ENCODE measurements at places on chromosomes 1 and 21.
A peak's percentile ranks its signal among the peaks of the same experiment; 100 is the strongest.

GRCh38 chr1:10936998-10937901, 75.2 kb upstream of the TARDBP start:
- no peak for DNase-seq

DNA sequence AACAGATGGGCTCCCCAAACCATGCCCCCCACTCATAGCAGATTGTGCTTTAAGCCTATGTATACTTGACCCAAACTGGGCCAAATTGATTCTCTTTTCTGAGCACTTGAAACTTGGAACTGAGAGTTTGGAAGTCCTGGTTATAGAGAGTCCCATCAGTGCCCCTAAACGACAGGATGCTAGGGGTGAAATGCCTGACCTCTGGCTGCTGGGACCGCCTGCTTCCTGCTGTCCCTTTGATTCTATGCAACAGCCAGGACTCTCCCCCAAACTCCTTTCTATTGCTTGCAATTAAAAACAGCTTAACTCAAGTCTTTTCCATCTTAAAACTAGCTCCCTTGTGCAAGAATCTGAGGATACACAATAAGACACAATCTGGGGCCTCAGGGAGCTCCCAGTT, 4.7 kb downstream of the C1orf210 start:
- no peak for DNase-seq

DNA sequence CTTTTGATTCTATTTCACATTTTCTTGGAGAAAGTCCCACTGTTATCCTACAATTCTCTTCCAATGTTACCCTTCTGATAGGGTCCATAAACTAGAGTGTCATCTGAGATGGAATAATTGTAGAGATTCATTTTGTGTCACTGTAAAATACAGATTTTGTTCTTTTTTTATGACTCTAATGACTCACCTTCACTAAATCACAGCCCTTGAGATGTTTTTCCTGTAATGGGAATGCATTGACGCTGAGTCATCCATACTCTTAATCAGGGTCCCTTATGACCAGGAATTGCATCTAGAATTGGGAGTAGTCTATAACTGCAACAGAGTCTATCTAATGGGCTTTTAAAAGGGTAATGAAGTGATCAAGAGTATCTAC, 315.5 kb downstream of the TGFB2 start:
- DNase-seq: no peak

DNA sequence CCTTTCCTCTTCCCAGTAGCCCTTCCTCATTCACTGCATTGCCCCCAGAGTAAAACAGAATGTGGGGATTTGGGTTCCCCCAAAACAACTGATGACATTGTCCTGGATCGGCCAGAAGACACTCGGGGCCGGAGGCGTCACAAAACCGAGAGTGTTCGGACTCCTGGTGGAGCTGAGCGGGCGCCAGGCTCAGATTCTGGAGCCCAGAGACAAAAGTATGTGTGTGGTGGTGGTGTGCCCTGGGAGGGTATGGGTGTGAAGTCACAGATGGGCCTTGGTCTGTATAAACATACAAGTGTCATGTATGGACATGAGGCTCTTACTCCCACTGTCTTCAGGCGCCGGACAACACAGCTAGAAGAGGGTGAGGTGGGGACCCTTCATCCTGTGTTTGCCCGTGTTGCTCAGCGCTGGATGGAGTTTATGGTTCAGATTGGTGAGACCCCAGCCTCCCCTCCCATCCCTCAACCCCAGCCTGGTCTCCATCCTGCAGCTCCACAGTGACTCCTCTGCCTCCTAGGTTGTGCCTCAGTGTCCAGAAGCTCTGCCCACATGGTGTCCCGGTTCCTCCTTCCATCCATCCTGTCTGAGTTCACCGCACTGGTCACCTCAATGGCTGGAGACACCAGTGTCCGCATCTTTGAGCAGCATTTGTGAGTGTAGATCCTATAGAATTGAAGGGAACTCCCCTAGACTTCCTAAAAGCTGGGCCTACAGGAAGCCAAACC, 12.4 kb downstream of the HYI start:
- DNase-seq: no peak

- no peak for DNase-seq
These were observed 21.9 kb downstream of the KIAA1614 start for GRCh38 chr1:180934563-180934962.

GRCh38 chr1:94836891-94837290, 16.7 kb downstream of the SLC44A3 start:
- no peak for DNase-seq

GRCh38 chr1:229669333-229669732, 43.3 kb downstream of the URB2 start:
- DNase-seq: no peak

- no peak for DNase-seq
These were observed 44.0 kb downstream of the JAK1 start for GRCh38 chr1:64922336-64922735.

DNA sequence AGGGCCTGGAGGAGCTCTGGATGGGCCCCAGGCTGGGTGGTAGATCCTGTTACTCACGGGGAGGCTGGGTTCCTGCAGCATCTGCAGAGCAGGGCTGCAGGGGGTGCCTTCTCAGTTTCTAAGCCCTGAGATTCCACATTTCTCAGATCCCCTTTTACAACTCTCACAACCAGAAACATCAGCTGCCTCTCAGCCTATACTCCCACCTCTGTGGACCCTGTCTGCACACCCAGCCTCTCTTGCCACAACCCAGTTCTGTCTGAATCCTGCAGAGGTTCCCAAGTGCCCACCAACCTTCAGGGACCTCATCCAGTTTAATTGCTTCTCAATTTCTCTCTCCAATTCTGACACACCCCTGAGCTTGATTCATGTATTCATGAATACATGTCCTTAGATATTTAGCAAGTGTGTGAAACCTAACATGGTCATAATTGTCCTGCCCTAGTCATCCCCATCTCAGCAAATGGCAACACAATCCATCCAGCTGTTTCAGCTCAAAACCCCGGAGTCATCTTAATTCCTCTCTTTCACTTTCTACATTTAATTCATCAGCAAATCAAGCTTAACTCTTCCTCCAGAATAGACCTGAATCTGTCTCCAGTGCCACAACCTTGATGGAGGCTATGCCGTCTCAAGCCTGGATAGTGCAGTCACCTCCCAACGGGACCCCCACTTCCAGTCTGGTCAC, 57.0 kb upstream of the NEK2 start:
- DNase-seq: no peak

DNA sequence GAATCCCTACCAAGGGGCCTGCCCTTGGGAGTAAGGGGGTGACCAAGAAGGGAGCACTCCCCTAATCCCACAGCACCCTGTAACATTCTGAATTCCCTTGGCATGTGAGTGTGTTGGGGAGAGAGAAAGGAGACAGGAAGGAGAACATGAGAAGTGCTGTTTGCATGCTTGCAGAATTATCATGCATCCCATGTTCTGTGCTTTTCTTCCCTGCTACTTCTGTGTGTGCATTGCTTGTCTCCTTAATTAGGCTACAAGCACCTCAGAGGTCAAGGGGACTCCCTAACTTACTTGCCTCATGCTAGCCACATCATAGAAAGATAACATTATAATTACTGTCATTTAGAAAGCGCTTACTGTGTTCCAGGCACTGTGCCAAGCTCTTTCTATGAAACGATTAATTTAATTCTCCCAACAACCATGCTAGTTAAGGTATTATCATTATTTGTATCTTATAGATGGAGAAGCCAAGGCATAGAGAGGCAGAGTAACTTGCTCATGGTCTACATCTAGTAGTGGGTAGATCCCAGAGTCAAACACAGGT, 11.1 kb downstream of the NOS1AP start:
- no peak for DNase-seq

- no peak for DNase-seq
These were observed 4.1 kb downstream of the ADORA1 start for GRCh38 chr1:203131548-203132200.

DNA sequence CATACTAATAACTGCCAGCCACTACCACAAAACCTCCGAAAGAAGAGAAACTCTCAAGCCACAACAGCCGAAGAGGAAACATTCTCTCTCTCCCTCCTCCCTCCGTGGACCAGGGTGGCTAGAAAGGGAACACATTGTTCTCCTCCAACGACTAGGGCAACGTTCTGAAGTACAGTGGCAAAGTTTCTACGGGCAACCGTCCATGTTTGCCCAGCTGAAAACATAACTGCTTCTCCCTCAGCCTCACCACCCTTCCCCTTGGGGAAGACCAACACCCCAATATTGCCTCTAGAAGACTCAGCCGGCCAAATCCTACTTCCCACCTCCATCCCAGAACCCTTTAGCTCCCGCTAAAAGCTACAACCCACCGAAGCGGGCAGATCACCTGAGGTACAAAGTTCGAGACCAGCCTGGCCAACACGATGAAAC, 2.0 kb downstream of the GLUL start:
- no peak for DNase-seq

GRCh38 chr1:108961752-108962486, 1.4 kb downstream of the CLCC1 start:
- DNase-seq: no peak

- DNase-seq: no peak
These were observed 166.6 kb downstream of the ZBTB18 start for GRCh38 chr1:244217711-244218110.

- DNase-seq: no peak
These were observed at the start of gene CTSK for GRCh38 chr1:150808121-150808520. Gene CTSK, minus strand, starts transcription at chr1:150808260. Its CDS starts 1,455 bp downstream, at chr1:150806805.

- DNase-seq: no peak
These were observed 51.0 kb downstream of the BACH1 start for GRCh38 chr21:29349702-29350101.

DNA sequence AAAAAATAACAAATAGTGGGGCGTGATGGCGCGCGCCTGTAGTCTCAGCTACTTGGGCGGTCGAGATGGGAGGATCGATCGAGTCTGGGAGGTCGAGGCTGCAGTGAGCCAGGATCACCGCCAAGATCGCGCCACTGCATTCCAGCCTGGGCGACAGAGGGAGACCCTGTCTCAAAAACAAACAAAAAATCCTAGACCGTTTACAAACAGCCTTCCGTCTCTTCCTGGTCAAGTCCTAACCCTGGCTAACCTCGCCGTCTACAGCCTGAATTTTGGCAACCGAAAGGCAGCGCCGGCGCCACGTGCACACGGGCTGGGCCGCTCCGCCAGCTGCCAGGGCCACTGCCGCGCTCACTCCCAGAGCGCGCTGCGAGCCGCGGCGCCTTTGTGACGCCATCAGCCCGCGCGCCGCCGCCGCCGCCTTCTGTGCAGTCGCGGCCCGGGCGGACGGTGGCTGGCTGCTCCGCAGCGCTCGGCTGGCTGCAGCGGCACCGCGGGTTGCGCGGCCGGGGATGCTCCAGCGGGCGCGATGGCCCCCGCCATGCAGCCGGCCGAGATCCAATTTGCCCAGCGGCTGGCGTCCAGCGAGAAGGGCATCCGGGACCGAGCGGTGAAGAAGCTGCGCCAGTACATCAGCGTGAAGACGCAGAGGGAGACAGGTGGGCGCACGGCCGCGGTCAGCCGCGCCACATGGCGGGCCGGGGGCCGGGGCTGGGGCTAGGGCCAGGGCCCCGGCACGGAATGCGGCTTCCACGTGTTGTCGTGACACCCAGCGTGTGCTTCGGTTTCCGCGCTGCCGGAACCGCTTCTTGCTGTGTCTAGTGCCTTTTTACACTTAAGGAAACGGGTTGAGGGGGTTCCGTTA, at the start of the genes HSF2BP and RRP1B:
Gene HSF2BP, minus strand, starts transcription at position 353 of the 865 bp plus-strand sequence. CDS start 1,392 bp downstream, outside the sequence.
Gene RRP1B, plus strand, starts transcription at position 425 of the 865 bp plus-strand sequence. Its CDS starts 105 bp downstream, at position 530.
- peak; percentile 78 for DNase-seq

- DNase-seq: no peak
These were observed 2.1 kb upstream of the SLC45A1 start for GRCh38 chr1:8315573-8316475.

DNA sequence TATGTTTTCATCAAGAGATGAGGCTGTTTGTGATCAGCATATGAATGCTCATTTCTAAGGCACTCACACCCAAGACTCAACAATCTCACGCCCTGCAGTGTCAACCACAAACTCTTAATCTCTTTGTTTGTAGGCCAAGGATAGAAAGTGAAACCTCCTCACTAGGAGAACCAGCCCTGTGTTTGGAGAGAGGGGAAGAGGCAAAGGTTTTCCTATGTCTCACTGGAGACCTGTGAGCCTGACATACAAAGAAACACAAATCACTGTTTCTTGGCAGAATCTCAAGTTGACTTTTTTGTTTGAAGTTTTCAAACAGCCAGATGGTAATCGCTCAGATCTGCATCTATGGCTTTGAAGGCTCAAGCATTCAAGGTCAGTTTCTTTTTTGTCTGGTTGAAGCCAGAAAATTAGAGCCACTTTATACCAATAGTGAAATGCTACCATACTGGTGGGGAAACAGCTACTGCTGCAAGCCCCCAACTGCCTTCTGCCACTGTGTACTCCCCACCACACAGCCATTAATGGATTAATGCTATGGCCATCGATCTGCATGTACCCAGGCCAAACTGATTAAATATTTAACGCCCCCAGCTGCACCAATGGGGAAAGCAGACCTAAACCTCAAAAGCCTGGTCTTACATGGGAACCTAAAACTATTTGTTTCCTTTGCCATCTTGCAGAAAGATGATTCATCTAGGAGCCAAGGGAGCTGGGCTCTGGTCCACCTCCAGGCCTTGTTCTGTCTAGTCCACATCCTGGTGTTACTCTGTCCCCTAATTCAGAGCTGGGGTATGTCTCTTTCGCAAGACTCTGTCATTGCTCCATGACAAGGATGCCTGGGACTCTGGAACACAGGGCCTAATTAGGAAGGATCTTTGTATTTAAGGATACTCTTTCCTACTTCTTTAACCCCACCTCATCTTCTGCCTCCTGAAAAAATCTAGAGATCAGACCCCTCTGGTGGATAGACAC, 16.3 kb downstream of the PDZK1 start:
- no peak for DNase-seq

DNA sequence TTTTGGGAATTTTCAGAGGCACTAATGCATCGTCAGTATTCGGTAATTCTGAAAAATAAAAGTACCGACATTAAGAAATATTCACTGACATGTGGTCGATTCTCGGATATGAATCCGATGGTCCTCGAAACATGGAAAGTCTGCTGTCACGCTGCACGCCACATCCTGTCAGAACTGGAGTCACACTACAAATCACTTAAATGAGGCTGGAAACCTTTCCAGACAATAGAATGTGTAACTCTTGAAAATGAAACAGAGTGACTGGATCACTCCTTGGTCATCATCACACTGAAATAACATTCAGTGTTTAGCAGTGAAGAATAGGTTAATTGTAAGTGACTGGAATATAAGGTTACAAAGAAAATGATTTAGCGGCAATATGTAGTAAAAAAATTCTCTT, 620.1 kb upstream of the ADAMTS5 start:
- no peak for DNase-seq

DNA sequence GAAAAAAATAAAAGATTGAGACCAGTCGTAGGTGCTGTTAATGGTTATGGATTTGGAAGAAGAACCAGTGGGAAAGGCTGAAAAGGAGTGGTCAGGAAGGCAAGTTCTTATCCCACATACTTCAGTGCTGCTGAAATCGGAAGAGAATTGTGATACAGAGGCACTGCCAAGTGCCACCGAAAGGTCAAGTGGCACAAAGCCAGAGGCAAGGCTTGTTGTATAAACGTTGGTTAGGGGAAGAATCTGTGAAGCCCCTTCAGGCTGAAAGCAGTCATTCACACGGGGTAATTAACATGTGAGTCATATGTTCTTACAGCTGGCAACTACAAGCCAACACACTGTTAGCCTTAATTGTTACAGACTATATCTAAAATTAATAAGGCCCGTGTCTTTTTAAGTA, 48.8 kb downstream of the ZBTB40 start:
- DNase-seq: no peak

- DNase-seq: no peak
These were observed at the start of gene NKAIN1 for GRCh38 chr1:31239653-31240241. Gene NKAIN1, minus strand, starts transcription at chr1:31239887. Its CDS starts 340 bp downstream, at chr1:31239547.

Data from stimulated activated CD4-positive, alpha-beta T cell treated with anti-CD3 and anti-CD28 coated beads, Interleukin-1b, Interleukin-23, amount 100 ng/mL, for 24 hours (primary cell).